Stimulated activated CD4-positive, alpha-beta T cell treated with anti-CD3 and anti-CD28 coated beads, Interleukin-4, amount 100 ng/mL, for 4 hours (primary cell): ENCODE measurements at places on chromosomes 12 and 14.

DNA sequence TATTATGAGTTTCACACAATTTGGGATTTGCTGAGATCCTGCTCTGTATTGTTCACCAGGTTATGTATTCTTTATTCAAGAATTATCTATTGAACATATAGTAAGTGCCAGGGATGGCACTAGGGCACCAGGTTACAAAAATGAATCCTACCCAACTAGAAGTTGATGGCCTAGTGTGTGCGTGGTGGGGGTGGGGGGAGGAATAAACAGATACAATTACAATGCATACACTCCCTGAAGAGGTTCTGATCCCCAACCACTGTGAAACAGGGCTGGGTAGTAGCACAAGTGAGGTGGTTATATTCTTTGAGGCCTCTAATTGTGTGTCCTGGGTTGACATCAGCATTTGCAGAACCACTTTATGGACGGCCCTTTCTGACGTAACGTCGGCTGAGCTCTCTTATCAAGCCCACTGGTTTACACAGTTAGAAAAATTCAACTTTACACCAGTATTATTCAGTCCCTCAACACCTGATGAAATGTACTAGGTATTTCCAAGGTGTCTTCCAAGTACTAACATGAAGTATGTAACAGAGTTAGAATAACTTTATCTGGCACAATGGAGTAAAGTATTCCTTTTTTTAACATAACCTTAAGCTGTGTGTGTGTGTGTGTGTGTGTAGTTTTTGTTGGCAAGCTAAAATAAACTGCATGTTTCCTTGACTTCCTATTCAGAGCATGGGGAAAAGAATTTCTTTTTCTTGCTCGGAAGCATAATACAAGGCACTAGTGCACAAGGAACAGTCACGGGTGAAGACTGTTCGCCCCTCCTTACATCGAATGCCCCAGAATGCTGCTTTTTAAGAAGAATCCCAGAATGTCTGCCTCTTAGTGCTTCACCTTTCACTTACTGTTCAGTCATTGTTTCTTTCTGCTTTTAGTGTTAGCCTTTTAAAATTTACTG is 8.1 kb upstream of the GLRX5 start:
- DNase-seq, result no peak

DNA sequence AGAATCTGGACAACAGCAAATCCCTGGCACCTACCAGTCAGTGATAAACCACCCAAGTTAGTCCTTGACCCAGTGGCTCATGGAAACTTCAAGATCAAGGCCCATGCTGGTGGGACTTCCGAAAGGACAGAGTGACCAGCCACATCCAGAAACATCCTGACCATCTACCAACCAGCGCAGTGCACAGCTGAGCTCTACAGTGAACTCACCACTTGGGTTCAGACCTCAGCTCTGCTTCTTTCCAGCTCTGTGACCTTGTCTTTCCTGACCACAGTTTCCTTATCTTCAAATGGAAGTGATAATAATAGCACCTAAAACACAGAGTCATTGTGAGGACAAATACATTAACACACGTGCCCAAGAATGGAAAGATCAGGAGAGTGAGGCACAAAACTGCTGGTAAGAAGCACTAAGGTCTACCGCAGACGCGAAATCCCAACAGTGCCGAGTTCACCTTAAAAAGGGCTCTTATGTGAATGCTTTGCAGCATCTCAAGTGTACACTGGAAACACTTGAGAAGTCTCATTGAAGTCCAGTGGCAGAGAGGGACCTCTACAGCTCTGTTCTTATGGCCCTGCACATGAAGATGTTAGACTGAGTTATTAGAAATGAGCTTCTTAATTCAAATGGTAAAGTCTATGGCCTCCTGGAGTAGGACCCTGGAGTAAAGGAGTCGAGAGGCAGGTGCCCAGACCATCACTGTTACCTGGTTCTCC is 128.8 kb downstream of the CCDC60 start:
- no peak for DNase-seq

GRCh38 chr12:122505419-122506051 is 4.8 kb upstream of the ZCCHC8 start:
- no peak for DNase-seq

DNA sequence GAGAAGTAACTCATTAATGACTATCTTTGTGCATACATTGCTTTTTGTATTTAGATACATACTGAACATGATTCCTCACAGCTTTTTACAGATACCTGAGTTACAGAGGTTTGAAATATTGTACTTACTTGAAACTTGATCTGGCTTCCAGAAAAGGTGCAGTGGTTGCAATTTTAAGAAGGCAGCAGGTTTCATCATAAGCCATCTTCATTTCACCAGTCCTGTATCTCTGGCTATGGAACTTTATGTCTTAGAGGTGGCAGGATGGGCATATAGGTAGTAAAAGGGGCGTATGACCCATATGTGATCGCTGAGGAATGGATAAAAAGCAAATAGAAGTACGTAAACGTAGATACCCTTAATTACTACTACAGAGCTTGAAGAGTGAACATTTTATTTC is 13.7 kb downstream of the ZBTB1 start:
- no peak for DNase-seq

DNA sequence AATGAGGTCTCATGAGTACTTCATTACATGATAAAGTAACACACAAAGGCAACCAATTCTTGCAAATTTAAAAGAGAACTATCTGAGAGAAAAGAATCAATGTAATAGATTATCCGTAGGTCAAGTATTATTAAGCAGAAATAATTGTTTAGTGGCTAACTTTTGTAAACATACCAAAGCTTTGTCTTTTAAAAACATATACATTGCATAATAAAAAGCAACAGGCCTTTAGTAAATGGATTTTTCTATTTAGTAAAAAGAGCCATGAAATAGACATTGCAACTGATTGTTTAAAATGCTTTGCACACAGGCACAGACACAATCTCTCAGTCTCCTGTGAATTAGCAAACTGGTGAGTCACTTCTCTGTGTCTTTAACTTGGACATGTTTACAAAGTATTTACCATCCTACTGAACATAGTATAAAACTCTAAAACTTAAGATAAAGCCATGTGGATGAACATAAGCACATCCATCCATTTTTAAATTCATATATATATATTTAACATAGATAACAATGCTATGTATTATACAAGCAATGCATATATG is 518.7 kb upstream of the MGAT4C start:
- no peak for DNase-seq

- DNase-seq, result no peak
Measured at GRCh38 chr14:73250781-73251500, 13.6 kb downstream of the PAPLN start.

GRCh38 chr14:72247896-72248465 is 315.8 kb downstream of the RGS6 start:
- no peak for DNase-seq

DNA sequence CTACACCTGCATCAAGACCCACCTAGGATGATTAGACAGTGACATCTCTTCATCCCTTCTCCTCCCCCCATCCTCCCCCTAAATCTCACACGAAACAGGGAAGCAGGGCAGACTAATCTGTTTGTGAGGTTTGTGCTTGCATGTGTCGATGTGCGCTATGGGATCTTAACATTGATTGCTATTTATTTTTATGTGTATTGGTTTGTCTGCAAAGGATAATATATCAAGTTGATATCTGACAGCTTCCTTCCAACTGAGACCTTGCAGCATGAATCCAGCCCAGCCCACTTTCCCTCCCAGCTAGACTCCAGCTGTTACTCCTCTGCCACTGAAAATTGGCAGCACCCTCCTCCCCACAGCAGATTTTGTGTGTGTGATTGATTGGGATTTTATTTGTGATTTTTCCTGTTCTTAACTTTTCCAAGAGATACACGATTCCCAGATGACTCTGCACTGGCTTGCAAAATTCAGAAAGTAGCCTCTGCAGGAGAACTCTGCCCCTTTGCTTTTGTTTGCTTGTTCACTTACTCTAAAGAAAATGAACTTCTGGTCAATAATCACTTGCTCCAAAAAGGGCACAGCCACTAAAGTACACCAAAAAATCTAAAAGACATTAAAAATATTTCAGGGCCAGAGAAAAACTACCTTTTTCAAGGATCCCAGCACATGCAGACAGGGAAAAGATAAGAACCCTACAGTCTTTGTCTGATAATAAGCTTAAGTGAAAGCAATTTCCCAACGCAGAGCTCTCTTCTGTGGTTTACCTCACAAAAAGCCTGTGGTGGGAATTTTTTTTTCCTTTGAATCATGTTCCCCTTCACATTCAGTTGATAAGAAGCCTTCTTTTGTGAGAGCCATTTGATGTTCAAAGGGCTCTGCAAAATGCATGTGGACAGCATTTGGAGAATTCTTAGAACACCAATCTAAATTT is 222.1 kb downstream of the RPS29 start:
- no peak for DNase-seq

DNA sequence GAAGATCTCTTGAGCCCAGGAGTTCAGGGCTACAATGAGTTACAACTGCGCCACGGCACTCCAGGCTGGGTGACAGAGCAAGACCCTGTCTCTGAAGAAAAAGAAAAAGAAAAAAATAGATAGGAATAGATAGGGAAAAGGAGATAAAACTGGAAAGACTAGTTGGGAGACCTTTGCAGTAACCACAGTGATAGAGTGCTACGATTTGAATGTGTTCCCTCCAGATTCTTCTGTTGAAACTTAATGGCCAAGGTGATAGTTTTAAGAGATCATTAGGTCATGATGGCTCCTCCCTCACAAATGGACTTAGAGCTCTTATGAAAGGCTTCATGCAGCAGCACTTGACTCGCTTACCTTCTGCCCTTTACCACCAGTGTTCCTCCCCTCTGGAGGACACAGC is 13.5 kb upstream of the ATF1 start:
- no peak for DNase-seq

GRCh38 chr12:124363353-124363965 is 68.6 kb downstream of the RFLNA start:
- DNase-seq, result no peak

DNA sequence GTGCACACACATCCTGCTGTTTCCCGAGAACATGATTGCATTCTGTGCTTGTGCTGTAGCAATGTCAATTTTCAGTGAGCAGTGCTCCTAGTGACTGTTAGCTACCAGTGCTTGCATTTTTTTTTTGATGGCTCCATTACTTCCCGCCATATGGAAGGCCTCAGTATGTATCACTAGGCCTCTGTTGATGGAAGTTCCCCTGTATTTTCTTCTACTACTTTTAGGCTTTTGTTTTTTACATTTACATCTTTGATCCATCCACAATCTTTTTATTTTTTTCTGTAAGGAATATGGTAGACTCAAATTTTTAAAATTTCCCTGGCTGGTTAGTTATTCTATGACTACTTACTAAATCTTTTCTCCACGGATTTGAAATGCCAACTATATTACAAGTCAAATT is 49.1 kb downstream of the ZNF664 start:
- no peak for DNase-seq

DNA sequence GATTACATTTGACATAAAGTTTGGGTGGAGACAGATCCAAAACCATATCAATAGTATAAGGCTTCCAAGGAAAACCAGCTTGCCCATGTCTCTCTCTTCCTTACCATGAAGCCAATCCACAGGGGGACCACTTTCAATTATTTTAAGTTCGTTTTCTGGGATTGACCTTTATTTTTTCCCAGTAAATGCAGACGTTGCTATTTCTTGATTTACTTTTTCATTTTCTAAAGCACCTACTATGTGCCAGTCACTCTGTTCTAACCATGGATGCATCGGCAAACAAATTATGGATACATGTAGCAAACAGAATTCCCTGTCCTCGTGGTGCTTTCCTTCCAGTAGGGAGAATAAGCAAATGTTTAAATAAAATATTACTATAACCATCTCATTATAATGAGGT is 65.8 kb upstream of the KCNA1 start:
- no peak for DNase-seq

GRCh38 chr12:119082496-119082895 is 96.2 kb upstream of the HSPB8 start:
- no peak for DNase-seq

- no peak for DNase-seq
Measured at GRCh38 chr14:61362072-61362750, 40.8 kb downstream of the PRKCH start.

DNA sequence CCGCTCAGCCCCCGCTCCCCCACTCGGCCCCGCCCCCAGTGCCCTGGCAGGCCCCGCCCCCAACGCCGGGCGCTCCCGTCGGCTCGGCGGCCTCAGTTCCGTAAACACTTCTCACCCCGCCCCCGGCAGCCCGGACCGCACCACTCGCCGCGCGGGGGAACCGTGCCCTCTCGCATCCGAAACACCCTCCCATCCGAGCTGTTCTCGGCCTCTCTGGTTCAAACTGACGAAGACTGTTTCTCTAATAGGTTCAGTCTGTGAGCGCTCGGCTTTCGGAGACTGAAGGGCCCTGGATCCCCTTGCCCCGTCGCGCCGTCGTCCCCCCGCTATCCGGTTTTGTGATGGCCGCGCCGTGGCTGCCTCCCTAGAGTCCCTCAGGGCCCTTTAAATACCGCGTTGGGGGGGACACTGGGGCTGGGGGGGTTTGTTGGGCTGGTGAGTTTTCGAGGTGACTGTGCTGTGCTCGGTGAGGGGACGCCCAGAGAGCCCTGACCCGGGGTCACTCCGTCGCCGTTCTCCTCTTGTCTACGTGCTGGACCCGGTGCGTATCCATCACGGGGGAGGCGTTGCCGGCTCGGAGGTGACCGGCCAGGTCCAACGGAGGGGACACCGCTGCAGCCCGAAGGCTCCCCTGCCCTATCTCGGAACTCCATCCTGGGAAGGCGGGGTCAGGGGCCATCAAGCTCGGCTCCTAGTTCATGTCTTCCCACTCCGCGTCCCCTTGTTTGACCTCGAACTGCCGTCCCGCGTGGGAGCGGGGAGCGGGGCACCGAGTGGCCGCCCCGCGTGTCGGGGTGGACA is at the start of gene TCP11L2:
Gene TCP11L2, plus strand, starts transcription at position 333 of the 801 bp plus-strand sequence. CDS start 8,343 bp downstream, outside the sequence.
- DNase-seq, result peak; percentile 82
